ENCODE measurements at places on chromosomes 4 and X.
A peak's percentile ranks its signal among the peaks of the same experiment; 100 is the strongest.

GRCh38 chr4:44257461-44257860, 191.1 kb downstream of the KCTD8 start:
- DNase-seq: no peak

GRCh38 chrX:18390941-18391538, 34.4 kb upstream of the CDKL5 start:
- peak; percentile 48 for DNase-seq

DNA sequence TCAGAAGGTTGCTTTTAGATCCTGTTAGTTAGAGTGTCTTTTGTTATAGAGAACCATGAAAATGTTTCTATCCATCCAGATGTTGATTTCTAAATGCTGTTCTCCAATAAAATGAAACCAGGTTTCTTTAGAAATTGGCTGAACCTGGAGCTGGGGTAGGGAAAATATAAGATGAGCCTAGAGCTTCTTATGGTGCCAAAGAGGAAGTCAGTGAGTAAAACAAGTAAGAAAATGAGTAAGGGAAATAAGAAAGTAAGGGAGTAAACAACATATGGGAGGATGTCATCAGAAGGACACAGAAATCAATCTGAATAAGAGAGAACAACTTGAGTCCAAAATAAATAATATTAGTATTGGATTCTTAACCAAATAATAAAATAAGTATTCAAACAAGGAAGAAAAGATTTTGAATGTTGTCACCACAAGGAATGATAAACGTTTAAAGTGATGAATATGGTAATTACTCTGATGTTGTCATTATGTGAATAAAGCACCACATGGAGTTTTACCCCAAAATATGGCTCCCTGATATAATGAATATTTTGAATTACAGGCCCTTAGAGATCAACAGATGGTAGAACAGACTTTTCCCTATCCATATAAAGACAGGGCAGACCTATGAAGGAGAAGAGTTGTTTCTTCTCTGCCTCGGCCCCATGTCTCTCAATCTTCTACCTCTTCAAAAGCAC, 506.1 kb downstream of the IL15 start:
- no peak for DNase-seq

DNA sequence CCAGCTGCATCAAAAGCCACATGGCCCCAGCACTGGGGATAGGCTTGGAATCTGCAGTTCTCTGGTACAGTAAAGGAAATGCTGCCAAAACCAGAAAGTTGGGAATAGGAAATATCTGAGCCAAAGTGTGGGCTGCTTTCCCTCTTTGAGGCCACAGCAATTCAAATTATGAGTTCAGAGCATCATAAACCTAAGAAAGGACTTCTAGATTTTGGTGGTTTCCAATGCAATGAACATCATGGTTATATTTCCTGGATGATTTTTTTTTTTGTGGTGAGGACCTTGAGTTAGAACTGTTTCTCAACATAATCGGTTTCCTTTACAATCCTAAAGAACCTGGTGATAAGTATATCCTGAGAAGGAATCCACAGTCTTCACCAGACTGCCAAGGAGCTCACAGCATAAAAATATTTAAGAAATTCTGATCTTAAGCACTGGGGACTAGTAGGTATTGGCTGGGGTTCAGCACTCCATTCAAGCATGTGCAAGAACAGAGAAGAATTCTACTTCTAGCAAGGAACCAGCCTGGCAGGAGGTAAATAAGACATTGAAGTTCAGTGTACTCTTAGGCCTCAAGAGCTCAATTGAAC, 29.8 kb upstream of the ARHGAP24 start:
- DNase-seq: peak; percentile 85

GRCh38 chr4:147510962-147511668, 30.2 kb downstream of the EDNRA start:
- DNase-seq: peak; percentile 35

- no peak for DNase-seq
These were observed 56.6 kb upstream of the PACRGL start for GRCh38 chr4:20643631-20644030.

- DNase-seq: no peak
These were observed 3.9 kb downstream of the ZFP42 start for GRCh38 chr4:187999406-187999932.

DNA sequence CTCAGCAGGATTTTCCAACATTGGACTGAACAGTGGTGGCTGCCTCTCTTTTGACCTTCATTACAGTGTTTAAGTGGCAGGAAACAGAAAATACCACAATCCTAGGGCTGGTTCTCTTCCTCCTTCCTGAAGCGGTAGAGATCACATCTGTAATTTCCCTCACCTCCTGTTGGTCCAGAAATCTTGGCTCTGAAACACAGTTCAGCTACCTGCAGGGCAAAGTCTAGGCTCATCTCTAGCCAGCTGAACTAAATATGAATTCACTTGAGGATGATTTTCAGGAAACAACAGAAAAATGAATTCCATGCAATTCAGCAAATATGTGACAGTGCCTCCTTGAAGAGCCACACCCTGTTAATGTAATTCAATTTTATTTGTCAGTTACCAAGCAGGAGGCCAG, 531.9 kb downstream of the INPP4B start:
- DNase-seq: no peak

- DNase-seq: no peak
These were observed 1051.7 kb downstream of the C4orf33 start for GRCh38 chr4:130147641-130148040.

- DNase-seq: no peak
These were observed 40.9 kb upstream of the MAP3K15 start for GRCh38 chrX:19556202-19556601.

- DNase-seq: no peak
These were observed 83.5 kb downstream of the CHRNA9 start for GRCh38 chr4:40418430-40419230.

DNA sequence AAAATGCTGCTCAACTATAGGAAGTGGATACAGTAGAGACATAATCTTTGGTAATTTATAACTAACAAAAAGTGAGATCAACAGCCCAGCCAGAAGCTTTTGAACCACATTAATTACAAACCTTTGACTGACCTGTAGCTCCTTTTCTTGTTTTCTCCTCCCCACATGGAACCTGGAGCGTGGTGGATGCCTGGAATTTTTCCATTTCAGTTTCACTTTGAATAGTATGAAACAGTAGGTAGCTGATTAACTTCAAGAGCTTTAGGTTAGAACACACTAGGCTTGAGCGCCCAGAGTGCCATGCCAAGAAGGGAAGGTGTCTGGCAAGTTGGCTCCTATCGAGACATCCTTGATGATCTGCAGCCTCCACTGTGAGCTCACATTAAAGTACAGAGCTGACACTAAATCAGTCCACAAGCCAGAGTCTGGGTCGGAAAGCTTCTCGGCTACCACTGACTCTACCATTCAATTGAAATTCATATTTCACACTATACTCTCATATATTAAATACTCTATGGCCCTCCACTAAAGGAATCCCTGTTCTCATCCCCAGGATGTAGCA, 143.4 kb downstream of the GLRA2 start:
- DNase-seq: no peak

DNA sequence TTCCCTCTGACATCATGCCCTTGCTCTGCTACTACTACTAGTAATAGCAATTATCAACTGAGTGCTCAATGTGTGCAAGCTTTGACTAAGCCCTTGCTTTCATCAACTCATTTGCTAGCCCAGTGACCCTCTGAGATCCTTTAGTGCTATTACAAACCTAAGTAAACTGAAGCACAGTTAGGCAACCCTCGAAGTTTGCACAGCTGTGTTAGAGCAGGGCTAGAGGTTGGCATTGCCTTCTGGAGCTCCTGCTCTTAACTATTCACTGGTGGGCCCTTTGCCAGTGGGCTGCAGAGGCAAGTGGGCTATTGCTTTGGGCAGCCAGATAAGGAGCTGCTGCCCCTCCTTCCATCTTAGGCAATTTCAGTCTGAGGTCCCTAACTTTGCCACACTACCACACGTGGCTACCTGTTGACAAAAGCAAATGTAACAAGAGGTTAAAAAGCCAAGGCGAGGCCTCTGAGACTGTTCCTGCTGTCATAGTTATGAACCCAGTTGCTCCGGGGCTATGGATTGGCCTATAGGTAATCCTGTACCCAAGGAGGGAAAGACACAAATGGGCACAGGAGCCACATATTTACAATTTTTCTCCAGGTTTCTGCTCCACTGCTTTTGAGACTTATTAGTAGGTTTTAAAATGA, 41.5 kb upstream of the ANKRD50 start:
- no peak for DNase-seq
